ENCODE measurements at places on chromosomes 3 and 15.

DNA sequence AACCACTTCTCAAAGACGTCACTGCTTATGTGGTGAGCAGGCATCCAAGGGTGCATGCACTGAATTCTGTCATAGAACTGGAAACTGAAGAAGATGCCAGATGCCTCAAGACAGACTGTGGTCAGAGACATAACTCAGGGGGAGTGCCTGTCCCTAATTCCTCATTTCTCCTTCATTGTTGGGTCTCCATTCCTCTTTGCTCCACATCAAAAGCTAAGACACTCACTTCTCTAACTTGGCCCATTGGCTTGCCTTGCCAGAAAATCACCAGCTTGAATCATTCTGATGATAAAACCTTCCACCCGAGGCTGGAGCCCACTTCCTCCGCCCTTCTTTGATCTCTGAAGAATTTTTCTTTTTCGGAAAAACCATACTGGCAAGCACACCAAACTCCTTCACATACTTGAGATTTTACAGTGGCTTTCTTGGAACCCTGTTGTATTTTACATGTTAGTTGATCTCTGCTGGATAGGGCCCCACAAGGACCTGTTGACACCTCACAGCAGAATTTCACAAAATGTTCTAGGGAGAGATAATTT, 69.9 kb downstream of the COL8A1 start:
- DNase-seq, result no peak

DNA sequence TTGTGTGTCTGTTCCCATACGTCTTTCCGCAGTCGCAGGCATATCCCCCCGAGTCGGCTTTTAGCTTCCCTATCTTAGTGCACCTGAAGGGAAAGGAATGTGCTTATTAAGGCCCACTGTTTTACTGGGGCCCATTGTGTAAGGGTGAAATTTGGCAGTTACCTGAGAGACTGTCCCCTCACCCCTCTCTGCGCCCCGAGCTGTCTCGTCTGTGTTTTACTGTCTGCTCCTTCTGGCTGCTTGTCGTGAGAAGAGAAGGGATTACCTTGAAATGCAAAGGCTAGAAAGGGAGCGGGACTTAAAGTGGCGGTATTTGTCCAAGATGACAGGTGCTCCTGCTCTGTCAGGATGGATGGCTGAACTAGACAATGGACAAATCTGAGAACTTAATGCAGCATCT, 233.0 kb upstream of the POU1F1 start:
- DNase-seq, result no peak

DNA sequence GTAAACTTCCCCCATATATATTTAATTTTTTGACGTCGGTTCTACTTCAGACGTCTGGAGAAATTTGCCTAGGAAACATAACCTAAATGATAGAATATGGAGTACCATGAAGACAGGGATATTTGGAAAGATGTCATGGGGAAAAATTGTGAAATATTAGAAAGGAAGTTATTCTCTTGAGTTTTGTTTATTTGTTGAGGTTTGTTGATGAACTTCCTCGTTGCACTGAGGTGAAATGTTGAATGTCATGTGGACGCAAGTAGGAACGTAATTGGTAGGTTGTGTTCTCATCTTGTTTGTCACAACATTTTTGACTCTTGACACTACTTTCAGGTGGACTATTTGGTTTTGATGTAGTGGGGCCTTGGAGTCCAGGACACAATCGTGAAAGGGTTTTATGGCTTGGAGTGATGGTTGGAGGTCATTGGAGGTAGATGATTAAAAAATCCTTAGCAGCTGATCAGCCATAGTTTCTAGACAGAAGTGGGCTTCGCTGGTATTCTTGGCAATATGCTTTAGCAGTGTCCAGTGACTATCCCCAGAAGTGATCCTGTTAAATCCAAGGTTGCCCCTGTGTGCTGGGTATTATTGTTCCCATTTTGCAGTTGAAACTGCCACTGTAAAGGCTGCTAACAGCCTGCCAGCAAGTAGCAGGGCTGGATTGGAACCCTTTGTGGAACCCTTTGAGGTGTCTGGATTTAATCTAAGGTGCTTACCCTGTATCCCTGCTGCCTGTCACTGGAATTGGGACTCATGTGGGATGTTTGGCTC, 1.5 kb downstream of the ABHD5 start:
- peak; percentile 22 for DNase-seq

DNA sequence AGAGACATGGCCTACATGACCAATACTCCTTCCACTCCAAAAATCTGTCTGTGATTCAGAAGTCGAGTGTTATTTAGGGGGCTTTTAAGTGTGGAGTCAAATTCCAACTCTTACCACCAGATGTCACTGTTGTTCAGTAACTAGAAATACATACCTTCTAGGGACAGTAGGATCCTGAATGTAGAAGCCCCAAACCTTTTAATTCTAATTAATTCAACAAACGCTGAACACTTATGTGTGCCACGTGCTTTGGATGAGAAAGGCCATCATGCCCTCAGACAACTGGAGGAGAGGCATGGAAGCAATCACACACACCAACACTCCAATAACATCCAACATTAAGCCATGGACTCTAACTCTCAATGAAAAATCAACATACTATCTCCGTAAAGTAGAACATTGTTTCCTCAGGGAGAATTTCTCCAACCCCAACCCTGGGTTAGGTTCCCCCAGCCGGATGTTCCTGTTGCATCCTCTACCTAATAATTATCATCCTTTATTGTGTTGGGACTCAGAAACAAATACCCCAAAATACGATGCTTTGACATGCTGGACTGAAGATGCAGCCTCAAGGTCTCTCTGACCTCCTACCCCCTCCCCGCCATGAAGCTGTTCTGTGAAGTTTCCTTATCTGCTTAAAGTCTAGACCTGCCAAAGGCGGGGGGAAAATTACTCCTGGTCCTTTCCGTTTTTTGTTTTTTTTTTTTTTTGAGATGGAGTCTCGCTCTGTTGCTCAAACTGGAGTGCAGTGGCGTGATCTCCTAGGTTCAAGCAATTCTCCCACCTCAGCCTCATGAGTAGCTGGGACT, 8.0 kb upstream of the CCDC13 start:
- DNase-seq, result peak; percentile 75

- DNase-seq, result no peak
Measured at GRCh38 chr3:118900737-118901525, 133.7 kb downstream of the IGSF11 start.

GRCh38 chr15:71538181-71538580, 272.2 kb upstream of the NR2E3 start:
- no peak for DNase-seq

- DNase-seq, result no peak
Measured at GRCh38 chr3:192685801-192686200, 41.5 kb downstream of the FGF12 start.

DNA sequence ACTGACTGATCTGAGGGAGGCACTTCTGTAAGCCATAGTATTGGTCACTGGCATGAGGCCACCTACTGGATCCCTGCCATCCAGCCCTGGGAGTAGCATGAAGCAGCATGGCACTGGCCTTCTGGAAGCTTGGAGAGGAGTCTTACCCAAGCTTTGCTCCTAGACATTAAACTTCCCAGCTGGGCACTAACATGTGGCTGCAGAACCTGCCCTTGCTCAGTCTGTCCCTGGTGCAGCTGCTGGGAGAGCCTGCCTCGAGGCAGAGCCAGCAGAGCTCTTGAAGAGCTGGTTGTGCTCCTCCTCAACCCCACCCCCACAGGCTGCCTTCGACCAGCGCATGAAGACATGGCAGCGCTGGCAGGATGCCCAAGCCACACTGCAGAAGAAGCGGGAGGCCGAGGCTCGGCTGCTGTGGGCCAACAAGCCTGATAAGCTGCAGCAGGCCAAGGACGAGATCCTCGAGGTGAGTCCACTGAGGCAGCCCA, 17.1 kb upstream of the SNX22 start:
- no peak for DNase-seq

DNA sequence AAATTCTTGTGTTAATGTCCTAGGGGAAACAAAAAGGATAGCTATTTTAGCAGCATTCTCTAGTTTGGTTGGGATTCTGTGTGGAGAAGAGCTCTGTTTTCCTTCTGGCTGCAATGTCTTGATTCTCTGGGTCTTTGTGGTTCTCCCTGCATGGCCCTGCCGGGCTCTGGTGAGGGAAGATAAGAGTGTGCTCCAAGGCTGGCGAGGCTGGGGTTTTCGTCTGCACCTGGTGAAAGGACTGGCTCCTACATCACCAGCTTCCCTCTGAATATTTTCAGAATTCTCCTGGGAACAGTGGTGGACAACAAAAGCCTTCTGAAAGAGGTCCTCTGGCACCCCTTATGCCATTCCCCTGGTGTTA, 38.1 kb upstream of the SFMBT1 start:
- no peak for DNase-seq
